NCI-H1092 (cell line): ENCODE measurements at places on chromosomes 6 and 20.
A peak's percentile ranks its signal among the peaks of the same experiment; 100 is the strongest.

- no peak for DNase-seq
Observed at GRCh38 chr6:21808045-21808470, 214.5 kb downstream of the SOX4 start.

DNA sequence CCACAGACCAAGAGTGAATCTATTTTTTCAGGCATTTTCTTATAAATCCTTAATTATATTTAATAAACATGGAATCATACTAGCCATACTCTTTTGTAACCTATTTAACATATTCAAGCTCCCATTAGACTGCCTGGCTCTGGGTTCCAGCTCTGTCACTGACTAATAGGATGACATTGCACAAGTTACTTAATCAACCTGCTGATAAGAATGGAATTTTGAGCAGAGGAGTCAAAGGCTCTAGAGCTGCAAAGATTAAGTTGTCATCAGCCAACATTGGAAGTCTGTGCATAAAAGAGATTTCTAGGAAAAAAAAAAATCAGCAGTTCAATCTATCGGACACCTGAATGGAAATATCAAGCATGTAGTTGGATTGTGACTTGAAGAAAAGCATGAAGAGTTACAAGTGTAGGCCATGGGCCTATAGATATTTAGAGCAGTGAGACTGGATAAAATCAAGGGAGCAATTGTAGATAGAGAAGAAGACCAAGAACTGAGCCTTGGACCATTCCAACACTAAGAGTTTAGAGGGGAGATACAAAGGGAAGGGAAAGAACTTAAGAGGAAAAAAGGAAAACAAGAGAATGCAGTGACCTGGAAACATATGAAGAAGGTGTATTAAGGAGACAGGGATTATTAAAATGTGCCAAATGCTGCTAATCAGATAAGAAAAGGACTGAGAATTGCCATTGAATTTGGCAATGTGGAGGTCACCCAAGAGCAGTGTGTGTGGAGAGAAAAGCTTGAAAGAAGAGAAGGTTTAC is 11.0 kb upstream of the HINT3 start:
- no peak for DNase-seq

DNA sequence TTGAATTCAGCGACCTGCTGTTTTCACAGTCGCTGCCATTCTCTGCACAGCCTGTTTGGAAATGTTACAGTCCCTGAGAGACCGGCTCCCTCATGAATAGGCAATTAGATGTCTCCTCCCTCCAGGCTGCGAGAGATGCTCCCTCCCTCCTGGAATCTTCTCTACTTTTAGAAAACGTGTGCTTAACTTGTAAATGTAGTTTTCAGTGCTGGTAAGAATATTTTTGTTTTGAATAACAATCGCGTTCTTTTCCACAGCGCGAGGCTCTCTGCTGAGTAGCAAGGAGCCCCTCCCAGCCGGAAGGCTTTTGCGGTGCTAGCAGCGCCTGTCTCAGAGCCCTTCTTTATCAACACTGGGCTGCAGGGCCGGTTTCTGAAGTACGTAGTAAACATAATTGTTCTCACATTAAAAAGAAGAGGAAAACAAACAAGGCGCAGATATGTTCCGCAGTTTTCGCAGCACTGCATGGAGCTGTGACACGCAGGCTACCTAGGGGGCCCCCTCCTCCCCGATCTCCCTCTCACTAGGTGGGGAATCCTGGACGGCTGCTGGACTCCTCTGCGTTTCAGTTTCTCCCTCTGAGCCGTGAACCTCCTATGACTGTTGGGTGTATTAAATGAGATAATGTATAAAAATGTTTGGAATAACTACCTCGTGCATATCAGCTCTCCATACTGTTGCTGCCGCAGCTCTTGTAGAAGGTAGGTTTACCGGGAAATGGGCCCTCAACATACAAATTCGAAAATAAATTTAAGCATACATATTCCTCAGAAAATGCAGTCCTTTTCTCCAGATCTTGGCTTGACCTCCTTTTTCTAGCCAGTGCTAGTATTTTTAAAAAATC is 79.0 kb upstream of the SPACA1 start:
- DNase-seq: peak; percentile 4

DNA sequence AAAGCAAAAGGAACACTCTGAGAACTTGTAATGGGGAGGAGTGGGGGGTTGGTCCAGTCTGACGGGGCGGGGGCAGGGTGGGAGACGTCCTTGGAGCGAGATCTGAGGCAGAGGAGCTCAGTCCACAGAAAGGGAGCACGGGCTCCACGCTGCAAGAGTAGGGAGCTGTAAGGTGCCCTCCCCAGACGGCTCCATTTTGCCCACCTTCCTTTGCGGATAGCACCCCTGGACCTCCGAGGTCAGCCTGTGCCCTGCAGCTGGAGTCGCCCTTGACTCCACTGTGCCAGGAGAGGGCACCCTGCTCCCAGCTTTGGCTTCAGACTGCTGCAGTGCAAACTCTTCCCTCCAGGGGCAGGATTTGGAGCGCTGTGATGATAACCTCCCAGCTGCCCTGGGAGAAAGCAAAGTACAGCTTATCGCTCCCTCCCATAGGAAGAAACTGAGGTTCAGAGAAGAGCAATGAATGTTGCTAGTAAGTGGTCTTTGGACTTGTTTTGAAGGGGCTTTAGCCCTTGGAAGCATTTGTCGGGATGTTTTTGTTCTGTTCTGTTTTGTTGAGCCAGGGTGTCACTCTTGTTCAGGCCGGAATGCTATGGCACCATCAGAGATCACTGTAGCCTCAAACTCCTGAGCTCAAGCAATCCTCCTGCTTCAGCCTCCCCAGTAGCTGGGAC is 9.5 kb upstream of the AHCY start:
- peak; percentile 88 for DNase-seq

- DNase-seq: no peak
Observed at GRCh38 chr20:37922016-37922415, 19.1 kb downstream of the VSTM2L start.

DNA sequence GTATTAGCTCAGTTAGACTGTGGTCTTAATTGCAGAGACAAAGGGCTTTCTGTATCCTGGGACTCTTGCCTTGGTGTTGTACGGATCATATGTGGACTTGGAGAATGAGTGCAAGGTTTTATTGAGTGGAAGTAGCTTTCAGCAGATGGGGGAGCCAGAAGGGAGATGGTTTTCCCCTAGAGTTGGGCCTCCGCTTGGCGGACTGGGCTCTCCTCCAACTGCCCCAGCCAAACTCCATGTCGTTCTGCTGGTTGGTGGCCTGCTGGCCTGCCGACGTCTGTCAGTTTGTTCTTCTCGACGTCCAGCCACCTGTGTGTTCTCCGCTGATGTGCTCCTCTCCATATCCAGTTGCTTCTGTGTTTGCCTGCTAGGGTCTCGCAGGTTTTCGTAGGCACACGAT is 189.5 kb upstream of the FLRT3 start:
- DNase-seq: no peak

DNA sequence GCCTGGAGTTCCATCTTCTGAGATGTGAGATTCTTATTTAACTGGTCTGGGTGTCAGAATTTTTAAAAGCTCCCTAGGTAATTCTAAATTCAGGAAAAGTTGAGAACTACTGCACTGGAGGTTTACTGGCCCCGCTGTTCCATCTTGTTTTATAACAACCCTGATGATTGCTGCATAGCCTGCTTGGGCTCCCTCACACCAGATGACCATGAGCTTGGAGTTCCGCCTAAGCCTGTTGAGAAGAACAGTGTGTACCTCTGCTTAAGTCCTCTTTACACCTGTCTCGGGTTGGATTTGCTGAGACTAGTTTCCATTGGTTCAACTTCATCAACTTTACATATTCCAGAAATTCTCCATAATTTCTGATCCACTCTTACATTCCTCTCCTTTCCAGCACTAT is 77.9 kb downstream of the FKBP5 start:
- DNase-seq: no peak

- DNase-seq: no peak
Observed at GRCh38 chr6:39791311-39791710, 865 bp upstream of the DAAM2 start.

DNA sequence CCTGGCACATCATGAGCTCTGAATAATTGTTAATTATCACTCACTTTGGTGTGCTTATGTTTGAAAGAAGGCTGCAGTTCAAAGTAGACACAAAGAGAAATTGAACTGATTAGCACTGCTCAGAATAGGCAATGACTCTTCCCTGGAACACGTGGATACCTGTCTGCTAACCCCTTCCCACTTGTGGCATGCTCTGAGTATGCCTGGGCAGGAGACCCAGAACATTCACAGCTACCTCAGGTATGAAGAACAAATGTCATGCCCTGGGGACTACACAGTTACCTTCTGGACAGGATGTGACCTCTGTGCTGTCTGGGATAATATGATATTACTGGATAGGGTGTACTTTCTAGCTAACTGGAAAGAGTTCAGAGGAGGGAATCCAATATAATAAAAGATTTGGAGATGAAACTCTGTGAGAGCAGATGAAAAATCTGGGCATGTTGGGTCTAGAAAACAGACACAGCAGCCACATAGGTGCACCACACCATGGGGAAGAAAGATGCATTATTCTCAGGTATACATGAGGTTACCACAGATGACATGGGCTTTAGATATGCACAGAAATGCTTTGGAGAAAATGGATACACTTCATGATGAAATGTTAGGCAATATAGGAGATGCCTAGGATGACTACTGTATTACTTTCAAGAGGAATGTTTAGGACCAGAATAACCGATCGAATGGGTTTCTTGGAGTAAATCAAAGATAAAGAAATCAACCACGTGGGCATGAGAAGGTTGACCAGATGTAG is 324.2 kb upstream of the PREP start:
- DNase-seq: no peak

- DNase-seq: no peak
Observed at GRCh38 chr20:1465470-1466210, 1.0 kb downstream of the NSFL1C start.

DNA sequence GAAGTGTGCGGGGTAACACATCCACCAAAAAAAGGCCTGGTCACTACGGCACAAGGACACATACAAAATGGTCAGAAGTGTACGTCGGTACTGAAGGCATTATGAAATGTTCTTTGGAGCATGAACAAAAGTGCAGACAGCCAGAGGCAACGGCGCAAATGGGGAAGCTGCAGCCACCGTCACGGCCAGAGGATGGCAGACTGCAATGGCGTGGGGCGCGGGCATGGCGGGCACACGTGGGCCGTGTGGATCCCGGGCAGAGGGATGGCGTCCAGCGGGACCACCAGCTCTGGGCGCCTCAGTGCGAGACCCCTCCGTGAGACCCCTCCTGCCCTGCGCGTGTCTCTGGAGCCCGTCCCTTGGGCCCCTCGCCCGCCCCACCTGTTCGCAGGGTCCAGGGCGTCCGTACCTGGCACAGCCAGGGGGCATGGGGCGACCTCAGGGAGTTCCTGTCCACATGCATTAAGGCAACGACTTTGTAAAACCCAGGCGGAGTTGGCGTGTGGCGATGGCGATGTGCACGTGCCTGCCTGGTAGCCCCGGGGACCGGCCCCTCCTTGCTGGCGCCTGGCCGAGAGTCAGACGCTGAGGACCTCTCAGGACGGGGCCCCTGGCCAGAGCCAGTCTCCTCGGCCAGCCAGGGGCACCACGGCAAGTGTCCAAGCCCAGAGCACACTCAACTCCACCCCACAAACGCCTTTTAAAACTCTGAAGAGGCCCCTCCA is 39.5 kb upstream of the CHRNA4 start:
- DNase-seq: no peak

- DNase-seq: no peak
Observed at GRCh38 chr20:24773751-24774201, 175.3 kb upstream of the CST7 start.

- no peak for DNase-seq
Observed at GRCh38 chr6:146028851-146029572, at the start of gene GRM1. Gene GRM1 (plus strand): TSS chr6:146029062. CDS start chr6:146029518, 456 bp downstream.

- DNase-seq: no peak
Observed at GRCh38 chr6:12813321-12813720, 96.8 kb downstream of the PHACTR1 start.

GRCh38 chr6:165922309-165922794 is 245.3 kb downstream of the TBXT start:
- DNase-seq: no peak

DNA sequence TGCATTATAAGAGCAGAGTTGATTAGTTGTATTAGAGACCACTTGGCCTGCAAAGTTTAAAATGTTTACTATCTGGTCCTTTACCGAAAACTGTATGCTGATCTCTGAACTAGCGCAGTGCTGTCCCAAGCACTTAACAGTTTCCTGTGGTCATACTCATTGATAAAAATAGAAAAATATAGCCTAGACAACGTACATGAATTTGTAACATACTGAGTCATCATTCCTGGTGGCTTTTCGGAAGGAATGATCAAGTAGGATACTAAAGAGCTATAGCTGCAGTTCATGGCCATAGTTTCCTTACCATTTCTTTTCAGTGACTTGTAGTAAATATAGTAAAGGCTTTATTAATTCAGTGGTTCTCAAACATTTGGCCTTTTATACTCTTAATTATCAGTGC is 18.4 kb downstream of the TTK start:
- no peak for DNase-seq

DNA sequence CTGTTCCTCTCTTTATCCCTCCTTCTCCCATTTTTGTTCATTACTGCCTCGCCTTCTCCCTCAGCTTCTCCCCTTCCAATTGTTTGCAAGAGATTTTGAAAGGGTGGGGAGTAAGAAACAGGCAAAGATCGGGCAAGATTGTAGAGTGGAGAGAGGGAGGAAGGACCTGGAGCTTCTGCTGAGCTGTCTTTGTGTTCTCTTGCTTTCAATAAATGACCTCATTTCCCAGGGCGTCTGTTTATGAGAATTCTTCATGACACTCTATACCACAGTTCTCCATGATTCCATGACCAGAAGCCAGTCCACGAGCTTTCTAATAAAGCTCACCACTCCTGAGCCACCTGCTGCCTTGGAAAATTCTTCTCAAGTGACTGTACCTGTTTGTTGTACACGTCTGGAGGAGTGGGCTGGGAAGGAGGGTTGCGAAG is 50.0 kb upstream of the PLEKHG1 start:
- no peak for DNase-seq

- no peak for DNase-seq
Observed at GRCh38 chr6:157157258-157157657, 166.1 kb downstream of the TMEM242 start.

DNA sequence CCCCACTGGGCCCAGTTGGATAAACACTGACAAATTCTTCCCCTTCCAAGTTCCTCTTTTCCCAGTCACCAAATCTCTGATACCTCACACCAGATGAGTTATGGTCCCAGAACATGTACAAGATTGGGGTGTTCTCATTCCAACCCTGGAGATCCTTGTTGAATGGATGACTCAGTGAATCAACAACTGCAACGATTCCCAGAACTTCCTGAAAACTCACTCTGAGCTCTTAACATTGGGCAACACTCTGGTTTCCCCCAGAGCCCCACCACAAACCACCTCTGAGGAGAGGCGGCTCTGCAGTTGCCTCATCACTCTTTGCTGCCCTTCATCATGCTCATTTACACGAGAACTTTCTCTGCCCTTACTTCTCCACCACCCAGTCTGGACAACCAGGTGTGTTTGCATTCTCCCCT is 115.2 kb downstream of the MRPL14 start:
- no peak for DNase-seq
